Cardiac ventricle fibroblast (primary cell): ENCODE measurements at places on chromosomes 13 and 19. TPM values are rescaled to one million over a fixed set of nuclear protein-coding genes. Genes with fewer than 3 reads are reported as not detected.

Gene C13orf42
- total RNA-seq: not detected in 2 replicates

Gene CNN1
- 0.50 and 3.0 TPM in 2 replicates for total RNA-seq

Gene PSG6
- not detected in 2 replicates for total RNA-seq

Gene C13orf46
- 0.15 TPM in 1 of 2 replicates, not detected in the other for total RNA-seq

Gene ZNF547
- 1.6 and 7.7 TPM in 2 replicates for total RNA-seq

Gene ZNF223
- 2.5 and 5.5 TPM in 2 replicates for total RNA-seq

Gene FPR2
- 0.44 TPM in 1 of 2 replicates, not detected in the other for total RNA-seq
